Fibroblast of mammary gland (primary cell): ENCODE measurements at places on chromosomes 7 and 10.
A peak's percentile ranks its signal among the peaks of the same experiment; 100 is the strongest.

DNA sequence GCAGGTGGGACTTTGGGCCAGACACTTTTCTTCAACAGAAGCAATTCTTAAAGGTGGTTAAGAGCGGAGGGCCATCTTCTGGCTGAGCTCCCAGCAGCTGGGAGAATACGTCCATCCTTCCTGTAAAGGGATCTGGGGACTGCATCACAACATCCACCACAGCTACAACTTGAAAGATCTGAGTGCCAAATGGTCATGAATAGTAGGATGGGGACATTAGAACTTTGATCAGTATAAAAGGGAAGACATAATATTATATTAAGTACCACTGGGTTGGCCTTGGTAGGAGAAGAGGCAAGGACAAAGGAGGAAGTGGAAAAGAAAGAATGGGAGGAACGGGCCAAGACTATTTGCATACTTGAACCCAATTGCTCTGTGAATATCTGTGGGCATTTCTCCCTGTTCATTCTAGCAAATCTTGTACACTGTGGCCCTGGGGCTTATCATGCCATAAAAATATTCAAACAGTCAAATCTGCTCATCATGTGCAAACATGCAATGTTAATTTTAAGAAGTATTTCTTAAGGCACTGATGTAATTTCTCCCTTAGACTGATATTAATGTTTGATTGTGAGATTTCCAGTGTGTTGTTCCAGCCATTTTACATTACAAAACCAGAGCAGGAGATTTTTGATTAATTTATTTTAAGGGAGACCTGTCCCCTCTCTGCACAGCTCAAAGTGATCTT is 65.5 kb upstream of the CREB5 start:
- no peak for DNase-seq

- DNase-seq: no peak
Measured at GRCh38 chr10:22244855-22245254, 27.0 kb upstream of the EBLN1 start.

DNA sequence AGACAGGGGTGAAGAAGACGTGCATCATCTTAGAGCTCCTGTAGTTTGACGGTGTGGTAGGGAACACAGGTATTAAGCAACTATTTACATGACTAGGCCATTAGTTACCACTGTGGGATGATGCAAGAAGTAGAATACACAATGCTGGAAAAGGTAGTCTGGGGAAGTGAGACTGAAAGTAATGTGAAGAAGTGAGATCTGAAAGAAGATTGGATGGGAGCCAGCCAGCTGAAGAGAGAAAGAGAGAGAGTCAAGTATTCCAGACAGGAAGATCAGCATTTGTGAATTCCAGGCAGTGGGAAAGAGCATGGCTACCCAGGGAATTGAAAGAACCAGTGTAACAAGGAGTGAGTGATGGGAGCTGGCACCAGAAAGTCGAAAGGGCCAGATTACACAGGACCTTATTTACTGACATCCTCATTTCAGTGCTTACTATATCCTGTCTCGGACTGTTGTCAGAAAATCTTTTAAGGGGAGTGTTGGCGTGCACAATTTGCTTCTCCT is 4.0 kb upstream of the CFAP58 start:
- DNase-seq: peak; percentile 79

GRCh38 chr7:46363688-46364087 is 442.6 kb upstream of the IGFBP3 start:
- no peak for DNase-seq

DNA sequence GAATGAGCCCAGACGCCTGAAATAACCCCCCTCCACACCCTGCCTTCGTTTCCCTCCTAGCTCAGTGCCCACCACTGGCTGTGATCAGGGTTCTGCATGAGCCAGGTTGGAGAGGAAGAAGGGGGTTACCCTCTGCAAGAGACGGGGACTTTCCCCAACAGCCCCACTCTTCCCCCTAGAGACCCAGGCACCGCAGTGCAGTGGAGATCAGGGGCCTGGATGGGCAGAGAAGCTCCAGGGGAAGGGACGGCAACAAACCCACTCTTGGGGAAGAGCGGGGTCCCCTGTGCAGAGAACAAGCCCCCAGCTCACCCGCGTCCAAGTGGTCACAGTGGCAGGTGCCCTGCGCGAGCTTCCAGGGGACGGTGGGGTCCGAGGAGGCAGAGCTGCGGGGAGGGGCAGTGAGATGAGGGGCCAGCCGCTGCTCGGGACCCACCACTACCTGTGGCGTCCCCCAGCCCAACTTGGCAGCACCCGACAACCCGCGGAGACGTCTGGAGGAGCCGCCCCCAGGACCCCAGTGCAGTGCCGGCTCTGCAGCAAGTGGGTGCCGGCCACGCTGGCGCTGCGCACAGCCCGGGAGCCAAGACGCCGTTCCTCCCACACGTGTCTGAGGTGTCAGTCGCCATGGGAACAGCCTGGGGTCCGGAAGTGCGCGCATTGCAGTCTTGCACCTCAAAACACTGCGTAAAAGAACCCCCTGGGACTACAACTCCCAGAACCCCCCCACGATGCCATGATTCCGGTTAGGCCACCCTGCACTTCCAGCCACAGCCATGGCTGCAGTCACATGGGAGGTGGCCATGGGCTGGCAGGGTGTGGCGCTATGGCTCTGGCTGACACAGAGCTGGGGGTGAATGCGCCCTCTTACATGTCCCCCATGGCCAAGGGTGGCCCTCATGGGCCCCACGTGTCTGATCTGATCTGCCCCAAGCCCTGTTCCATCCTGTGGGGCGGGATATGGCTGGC is 45.8 kb upstream of the WIPI2 start:
- DNase-seq: peak; percentile 7

GRCh38 chr10:63738410-63738809 is 217.2 kb downstream of the REEP3 start:
- peak; percentile 87 for DNase-seq

GRCh38 chr10:34537629-34538231 is 277.4 kb downstream of the PARD3 start:
- no peak for DNase-seq

GRCh38 chr7:152180587-152180986 is 155.1 kb downstream of the GALNT11 start:
- DNase-seq: peak; percentile 12

DNA sequence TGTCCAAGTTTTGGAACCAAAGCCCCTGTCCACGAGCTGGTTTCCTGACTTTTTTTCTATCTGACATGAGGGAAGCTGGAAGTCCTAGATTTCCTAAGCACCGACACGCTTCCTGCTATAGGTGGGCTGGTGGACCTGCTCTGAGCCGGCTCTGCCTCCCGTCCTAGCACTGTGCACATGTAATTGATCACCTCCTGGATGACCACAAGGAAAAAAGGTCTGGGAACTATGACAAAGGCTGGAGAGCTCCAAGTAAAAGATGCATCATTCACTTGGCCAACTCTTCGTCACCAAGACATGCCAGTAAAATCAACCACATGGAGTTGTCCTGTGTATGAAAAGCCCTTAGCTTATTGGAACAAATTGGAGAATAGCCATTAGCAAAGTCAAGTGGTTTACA is 104.8 kb downstream of the ITIH5 start:
- DNase-seq: peak; percentile 50

- DNase-seq: no peak
Measured at GRCh38 chr10:53638006-53638405, 865.4 kb upstream of the MBL2 start.

DNA sequence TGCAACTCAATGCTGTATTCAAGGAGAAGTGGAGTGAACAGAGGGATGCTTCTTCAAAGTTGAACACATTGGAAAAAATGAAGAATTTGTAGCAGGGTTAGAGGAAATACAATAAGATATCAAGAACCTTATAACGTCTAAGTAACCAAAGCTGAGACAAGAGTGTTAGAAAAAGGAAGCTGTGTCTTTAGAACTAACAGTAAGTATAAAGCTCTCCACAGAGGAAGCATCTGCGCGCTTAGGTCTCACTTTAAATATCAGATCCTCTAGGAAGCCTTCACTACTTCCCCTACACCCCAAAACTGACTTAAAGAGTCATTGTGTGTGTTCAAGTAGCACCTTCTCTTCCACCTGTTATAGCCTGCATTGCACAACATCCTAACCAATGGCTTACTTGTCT is 43.0 kb downstream of the CH25H start:
- no peak for DNase-seq

- peak; percentile 54 for DNase-seq
Measured at GRCh38 chr10:112221545-112221944, 38.0 kb upstream of the GPAM start.
